ENCODE measurements at places on chromosomes 3 and 15.

DNA sequence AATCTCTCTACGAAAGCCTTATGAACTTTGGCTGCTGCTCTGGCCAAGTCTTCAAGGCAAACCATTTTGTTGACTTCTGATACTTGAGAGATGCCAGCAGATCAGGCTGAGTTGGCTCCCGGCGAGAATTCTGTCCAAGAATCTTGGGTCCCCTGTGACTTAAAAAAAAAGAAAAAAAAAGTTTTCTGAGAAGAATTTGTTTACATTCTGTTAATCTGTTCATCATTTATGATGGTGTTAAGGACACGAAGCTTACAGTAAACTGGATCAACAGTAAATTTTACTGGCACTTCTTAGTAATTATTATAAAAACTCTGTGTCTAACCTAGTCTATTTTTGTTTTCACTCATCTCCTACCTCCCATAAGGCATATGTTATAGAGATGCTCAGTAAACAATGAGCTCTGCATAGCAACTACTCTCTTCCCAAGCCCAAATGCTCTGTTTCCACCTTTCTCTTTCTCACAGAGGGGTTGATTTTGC is 320.9 kb upstream of the RASGRP1 start:
- no peak for DNase-seq

DNA sequence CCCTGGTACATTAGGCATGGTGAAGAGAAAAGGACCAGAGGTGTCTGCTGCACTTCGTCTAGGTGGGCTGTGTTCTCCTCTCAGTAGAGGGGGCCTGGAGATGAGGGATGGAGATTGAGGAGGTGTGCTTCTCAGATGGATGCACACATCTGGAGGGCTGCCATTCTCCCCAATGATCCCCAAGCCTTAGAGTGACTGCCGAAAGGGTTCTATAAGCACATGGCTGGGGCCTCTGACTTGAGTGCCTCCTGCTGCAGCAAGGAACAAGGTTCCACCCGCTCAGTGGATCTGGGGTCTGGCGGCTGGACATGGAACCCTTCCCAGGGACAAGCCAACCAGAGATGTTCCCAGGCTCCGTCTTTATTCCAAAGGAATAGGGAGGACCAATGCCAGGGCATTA is 66.8 kb downstream of the CPN2 start:
- DNase-seq, result no peak

DNA sequence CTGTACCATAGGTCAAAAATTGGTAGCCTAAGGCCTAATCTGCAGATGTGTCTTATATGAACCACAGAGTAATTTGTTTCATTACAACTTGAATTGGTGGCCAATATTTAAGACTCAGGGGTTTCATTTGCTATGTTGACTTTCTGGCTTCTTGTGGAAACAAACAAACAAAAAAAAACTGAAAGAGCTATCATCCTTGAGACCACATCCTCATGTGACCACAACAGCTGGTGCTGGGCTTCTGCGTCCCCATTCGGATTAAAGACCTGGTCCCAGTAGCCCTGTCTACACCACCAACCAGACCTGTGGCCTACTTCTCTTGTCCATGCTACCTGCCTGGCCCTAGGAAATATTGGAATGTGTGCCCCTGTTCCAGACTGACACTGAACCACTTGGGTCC is 61.7 kb downstream of the STRIT1 start:
- no peak for DNase-seq

GRCh38 chr15:69098771-69099170 is 61.7 kb upstream of the GLCE start:
- DNase-seq, result no peak

GRCh38 chr3:2862366-2862765 is 247.8 kb downstream of the IL5RA start:
- DNase-seq, result no peak

GRCh38 chr3:65902304-65902793 is 136.4 kb downstream of the MAGI1 start:
- no peak for DNase-seq

DNA sequence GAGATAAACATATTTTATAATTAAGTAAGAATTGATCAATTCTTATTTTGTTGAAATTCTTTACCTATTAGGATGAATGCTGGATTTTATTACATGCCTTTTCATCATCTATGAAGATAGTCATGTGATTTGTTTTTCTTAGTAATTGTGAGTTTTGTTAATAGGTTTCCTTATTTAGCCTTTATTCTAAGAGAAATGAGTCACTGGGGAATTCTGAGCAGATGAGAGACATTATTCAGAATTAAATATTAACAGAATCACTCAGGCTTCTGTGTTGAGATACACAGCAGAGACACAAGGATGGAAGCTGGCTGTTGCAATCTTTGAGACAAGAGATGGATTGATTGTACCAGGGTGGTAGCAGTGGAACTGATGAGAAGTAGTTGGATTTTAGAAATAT is 7.4 kb upstream of the ANO10 start:
- no peak for DNase-seq

GRCh38 chr3:151434151-151434890 is 26.5 kb downstream of the IGSF10 start:
- DNase-seq, result no peak

DNA sequence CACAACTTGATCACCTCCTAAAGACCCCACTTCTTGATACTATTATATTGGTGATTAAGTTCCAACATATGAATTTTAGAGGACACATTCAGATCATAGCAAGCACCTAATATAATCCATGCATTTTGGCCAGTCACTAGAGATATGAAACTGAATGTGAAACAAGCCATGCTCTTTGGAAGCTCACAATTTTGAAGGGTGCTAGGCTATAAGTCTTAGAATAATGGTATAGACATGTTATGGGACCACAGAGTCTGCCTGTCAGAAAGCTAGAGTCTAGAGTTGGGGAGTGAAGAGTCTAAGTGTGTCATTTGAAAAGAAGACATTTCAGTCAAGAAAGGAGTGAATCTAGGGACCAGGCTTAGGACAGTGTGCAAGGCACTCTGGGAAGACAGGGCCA is 186.4 kb upstream of the SLC24A5 start:
- DNase-seq, result no peak

All from C1 segment of cervical spinal cord (tissue), 14 donors.